ENCODE measurements at places on chromosomes 16 and 17.
A peak's percentile ranks its signal among the peaks of the same experiment; 100 is the strongest.

GRCh38 chr17:77897741-77898301, 60.7 kb upstream of the TNRC6C start:
- no peak for DNase-seq

GRCh38 chr16:20865420-20866131, 34.6 kb downstream of the DCUN1D3 start:
- DNase-seq, result no peak

DNA sequence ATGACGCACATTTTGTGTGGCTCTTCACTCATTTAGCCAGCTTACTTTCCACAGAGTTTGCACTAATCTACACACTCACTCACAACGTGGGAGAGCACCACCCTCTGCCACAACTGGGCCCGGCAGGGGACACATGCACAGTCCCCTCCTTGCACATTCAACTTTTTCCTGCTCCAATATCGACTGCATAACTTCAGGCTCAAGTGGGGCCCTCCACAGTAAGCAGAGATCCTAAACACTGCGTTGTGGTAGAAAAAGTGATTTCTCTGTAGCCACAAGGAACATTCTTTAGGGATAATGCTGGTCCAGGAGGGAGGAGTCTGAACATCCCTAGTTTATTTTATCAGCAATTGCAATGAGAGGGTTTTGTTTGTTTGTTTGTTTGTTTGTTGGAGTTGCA, 40.0 kb downstream of the MRPS23 start:
- no peak for DNase-seq

GRCh38 chr16:22642416-22643088, 131.9 kb downstream of the NPIPB5 start:
- DNase-seq, result no peak

- DNase-seq, result no peak
Observed at GRCh38 chr17:38761612-38762011, 9.1 kb downstream of the PSMB3 start.

GRCh38 chr17:38906460-38907228, 18.8 kb upstream of the LASP1NB start:
- no peak for DNase-seq

DNA sequence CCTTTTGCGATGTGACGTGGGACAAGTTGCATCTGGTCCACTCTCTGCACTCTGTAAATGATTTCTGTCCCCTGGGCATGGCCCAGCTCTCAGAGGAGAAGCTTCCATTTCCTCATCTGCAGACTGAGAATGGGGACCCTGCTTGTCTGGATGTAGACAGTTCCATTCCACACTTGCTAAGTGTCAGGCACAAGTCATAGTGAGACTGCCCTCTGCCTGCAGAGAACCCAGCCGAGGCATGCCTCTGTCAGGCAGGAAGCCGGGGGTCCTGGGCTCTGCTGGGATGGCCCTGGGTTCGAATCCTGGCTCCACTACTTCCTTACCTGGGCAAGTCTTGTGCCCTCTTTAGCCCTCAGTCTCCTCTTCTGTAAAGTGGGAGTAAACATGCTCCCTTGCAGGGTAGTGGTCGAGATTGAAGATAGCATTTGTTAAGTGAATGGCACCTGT, 4.1 kb downstream of the MAP2K3 start:
- DNase-seq, result no peak

- DNase-seq, result no peak
Observed at GRCh38 chr16:47999595-47999994, 156.2 kb downstream of the ABCC12 start.

DNA sequence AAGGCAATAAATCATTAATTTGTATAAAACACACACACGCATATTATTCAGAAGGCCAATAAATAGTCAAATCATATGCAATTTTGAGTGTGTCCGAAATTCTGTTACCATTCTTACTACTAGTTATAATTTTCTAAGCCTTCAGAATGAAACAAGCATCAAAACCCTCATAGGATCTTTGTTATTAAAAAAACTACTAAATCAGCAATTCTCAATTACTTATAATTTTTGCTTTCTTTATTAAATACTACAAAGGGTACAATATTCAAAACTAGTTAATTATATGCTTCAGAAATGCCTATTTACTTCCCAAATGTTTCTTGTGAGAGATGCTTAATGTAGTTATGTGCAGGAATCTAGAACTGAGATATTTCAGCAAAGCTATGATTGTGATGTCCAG, 413.1 kb upstream of the KIF2B start:
- no peak for DNase-seq

DNA sequence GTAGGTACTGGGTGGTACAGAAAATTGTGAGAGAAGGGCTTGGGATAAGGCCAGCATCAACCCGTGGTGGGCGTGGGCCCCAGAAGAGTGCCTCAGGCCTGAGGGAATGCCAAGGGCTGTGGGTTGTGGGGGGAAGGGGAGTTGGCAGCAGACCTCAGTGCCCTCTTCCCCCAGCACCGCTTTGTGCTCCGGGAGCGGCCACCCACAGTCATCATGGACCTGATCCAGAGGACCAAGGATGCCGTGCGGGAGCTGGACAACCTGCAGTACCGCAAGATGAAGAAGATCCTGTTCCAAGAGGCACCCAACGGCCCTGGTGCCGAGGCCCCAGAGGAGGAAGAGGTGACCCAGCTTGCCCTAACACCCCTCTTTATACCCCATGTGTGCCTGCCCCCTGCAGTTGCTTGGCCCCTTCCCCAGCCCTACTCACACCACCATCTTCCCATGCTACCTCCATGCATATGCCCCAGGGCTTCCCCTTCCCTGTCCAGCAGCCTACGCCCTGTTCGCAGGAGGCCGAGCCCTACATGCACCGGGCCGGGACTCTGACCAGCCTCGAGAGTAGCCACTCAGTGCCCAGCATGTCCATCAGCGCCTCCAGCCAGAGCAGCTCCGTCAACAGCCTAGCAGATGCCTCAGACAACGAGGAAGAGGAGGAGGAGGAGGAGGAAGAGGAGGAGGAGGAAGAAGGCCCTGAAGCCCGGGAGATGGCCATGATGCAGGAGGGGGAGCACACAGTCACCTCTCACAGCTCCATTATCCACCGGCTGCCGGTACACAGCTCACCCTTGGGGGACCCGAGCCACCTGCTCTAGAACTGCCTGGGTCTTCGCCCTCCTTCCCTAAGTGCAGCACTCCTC, 9.1 kb downstream of the TAOK2 start:
- DNase-seq, result no peak

- DNase-seq, result no peak
Observed at GRCh38 chr16:84769416-84769815, 50.4 kb upstream of the CRISPLD2 start.

GRCh38 chr16:774086-775001, 13.8 kb downstream of the MSLN start:
- DNase-seq, result no peak

DNA sequence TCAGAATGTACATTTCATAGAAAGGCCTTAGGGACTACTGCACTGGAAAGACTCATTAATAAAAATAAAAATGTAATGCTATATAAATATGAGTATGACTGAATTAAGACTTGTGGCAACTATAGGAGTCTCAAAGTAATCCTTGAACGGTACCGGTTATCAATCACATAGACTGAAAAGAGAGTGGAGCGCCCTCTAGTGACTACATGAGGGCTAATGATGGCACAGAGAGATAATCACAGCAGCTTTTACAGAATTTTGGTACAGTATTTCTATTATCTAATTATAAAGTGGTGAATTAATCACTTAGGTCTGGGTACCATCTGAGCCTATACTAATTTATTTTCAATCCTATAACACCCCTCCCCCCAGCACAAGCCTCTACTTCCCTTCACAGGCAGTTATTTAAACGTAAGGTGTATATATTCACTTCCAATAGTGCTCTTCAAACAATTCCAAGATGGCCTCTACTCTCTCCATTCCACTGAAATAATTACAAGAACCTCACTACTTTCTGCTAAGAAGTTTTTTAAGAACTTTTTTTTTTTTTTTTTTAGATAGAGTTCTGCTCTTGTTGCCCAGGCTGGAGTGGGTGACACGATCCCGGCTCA, 40.7 kb upstream of the ANKFY1 start:
- DNase-seq, result peak; percentile 21

DNA sequence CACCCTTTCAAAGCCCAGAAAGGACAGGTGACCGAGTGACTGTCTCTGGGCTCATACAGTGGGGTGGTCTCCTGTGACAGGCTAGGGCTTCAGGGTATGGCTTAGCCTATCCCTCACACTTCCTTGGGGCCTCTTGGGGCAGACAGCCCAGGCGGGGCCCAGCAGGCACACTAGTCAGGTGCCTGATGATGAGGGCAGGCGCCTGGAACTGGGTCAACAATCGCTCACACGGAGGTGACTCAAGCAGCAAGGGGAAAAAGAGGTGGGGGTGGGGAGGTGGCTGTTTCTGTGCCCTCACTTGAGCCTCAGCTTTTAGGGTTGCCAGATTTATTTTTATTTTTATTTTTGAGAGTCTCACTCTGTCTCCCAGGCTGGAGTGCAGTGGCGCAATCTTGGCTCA, 6.4 kb upstream of the GRN start:
- no peak for DNase-seq

- no peak for DNase-seq
Observed at GRCh38 chr17:38568274-38568673, 37.5 kb downstream of the SRCIN1 start.

GRCh38 chr17:54623746-54624145, 276.9 kb upstream of the TOM1L1 start:
- no peak for DNase-seq

- no peak for DNase-seq
Observed at GRCh38 chr17:48998587-48999440, 1.6 kb downstream of the IGF2BP1 start.

DNA sequence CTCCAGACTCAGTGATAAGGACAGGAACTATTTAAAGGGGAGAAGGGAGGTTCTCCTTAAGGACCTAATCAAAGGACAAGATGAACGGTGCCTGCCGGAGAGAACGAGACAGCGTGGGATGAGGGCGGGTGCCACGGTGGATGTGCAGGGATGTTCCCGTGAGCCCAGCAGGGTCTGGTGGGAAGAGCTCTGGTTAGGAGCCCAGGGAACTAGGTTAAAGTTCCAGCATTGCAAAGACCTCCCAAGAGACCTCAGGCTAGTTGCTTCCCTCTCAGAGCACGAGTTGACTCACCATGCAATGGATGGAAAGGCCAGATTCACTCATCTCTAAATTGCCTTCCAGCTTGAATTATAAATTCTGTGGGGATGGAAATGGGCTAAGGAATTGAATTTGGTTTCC, 14.7 kb downstream of the CCR7 start:
- no peak for DNase-seq

DNA sequence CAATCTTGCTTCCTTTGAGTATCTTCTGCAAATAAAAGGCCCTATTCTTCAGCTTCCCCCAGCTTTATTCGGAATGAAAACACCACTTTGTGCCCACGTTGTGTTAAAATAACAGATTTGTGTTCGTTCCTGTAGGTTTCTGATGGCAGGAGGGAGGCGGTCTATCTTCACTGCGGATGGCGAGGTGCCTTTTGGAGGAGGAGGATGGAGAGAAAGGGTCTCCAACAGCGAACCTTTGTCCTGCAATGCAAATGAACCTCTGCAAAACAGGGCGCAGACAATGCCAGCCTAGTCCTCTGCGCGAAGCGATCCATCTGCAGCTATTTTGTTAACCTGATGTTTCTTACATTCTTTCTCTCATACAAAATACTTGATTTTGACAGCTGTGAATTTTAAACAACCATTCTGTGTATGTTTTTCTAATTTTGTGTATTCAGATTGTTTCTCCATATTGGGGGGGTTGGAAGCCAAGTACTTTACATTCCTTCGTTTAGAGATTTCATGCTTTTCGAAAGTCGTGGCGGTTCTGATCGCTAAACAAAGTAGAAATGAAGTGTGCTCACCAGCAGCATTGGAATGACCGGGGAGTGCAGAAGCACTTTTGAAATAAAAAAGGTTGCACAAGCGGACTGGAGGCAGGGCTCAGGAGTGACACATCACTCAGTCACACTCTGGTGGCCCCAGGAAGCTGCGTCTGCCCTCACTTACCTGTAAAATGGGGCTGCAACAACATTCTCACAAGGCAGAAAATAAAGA, 279.0 kb upstream of the IRX5 start:
- no peak for DNase-seq

DNA sequence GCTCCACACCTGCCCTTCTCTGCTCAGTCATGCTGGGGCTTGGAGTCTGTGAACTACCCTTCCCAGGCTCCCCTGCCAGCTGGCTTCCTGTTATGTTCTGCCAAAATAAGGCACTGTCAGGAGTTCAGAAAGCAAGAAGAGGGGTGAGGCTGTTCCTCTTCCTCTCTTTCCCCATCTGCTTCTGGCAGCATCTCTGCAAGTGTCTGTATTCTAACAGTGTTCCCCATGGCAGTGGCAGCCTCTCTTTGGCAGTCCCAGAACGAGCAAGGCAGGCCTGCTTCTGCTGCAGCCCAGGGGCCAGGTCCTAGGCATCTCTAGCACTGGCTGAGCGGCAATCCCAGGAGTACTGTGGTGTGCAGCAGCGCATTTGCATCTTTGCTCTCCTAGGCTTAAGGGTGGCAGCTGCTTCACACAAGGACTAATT, 219.1 kb downstream of the STX8 start:
- peak; percentile 10 for DNase-seq

GRCh38 chr16:2786061-2786825, 1.1 kb downstream of the PRSS33 start:
- DNase-seq, result no peak

GRCh38 chr17:13420418-13420826, 181.3 kb downstream of the HS3ST3A1 start:
- DNase-seq, result no peak

GRCh38 chr17:28846231-28846630, 3.6 kb upstream of the FAM222B start:
- no peak for DNase-seq

GRCh38 chr16:52545222-52545897, 1.6 kb downstream of the TOX3 start:
- DNase-seq, result no peak

- DNase-seq, result no peak
Observed at GRCh38 chr17:33014751-33015150, 23.1 kb downstream of the SPACA3 start.

DNA sequence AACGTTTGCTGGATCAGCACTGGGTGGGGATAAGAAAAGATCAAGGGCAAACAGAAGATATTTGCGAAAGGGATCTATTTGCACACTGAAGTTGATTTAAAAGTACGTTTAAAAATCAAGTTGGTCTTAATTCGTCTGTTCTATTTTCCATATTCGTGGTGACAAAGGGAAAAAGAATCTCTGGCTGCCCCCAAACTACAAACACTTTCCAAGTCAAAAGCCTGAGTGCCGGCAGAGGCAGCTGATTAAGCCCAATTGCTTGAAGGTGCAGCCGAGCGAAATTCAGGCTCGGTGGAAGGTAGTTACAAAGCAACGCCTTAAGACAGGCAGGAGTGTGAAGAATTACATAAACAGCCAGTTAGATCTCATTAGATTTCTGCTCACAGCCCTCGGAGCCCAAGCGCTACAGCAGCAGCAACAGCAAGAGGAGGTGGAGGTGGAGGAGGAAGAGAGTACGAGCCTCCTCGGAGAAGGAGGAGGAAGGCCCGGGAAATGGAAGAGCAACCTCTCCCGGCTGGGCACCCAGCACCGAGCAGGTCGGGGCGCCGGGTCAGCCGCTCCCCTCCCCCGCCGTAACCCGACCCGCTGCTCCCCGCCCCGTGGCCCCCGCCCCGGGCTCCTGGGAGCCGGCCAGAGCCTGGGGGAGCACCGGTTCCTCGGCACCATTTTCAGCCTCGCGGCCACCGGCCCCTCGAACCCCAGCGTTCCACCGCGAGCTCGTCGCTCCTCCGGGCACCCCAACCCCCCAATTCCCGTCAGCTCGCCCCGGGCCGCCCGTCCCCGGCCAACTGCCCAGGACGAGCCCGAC, 890 bp downstream of the TOB1 start:
- DNase-seq, result peak; percentile 33

GRCh38 chr16:78815713-78816112, 716.3 kb downstream of the WWOX start:
- no peak for DNase-seq
